CD4-positive, alpha-beta T cell treated with Interleukin-4 for 4 hours (primary cell): ENCODE measurements at places on chromosomes 2 and 18.

DNA sequence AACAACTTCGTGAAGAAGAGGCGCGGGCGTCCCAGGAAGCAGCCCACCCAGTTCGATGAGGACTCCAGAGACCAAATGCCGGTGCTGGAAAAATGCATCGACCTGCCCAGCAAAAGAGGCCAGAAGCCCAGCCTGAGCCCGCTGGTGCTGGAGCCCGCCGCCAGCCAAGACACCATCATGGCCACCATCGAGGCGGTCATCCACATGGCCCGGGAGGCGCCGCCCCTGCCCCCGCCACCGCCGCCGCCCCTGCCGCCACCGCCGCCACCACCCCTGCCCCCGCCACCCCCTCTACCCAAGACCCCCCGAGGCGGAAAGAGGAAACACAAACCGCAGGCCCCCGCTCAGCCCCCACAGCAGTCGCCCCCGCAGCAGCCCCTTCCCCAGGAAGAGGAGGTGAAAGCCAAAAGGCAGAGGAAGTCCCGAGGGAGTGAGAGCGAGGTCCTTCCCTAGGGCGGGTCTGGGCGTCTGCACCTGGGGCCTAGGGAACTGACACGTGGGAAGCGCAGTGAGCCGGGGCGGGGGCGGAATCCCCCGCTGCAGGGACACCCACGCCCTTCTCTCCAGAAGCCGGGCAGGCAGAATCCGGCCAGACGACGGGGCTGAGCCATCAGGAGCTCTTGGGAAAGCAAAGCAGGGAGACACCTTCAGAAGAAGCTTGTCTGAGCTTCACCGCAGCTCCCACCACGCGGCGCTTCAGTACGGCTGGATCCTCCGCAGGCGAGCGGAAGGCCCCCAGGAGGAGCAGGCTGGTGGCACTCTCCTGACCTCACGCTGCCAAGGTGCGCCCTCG, 382.8 kb downstream of the SETBP1 start:
- DNase-seq = no peak

DNA sequence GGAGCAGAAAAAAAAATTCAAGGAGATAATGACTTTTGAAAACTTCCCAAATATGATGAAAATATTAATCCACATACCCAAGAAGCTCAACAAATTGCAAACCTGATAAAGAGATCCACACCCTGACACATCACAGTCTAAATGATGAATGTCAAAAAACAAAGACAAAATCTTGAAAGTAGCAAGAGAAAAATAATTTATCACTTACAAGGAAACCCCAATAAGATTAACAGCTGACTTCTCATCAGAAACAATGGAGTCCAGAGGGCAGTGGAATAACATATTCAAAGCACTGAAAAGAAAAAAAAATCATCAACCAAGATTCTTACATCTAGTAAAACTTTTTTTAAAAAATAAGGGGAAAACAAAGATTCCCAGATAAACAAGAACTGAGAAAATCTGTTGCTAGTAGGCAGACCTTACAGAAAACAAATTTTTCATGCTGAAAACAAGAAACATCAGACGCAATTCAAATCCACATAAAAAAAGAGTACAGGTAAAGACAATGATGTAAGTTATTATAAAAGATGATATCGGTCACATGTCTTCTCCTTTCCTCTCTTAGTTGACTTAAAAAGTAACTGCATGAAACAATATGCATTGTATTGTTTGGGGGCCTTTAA, 21.3 kb downstream of the SLC66A2 start:
- no peak for DNase-seq

- DNase-seq = no peak
These were observed 193.1 kb upstream of the XIRP2 start for GRCh38 chr2:166695154-166695553.

DNA sequence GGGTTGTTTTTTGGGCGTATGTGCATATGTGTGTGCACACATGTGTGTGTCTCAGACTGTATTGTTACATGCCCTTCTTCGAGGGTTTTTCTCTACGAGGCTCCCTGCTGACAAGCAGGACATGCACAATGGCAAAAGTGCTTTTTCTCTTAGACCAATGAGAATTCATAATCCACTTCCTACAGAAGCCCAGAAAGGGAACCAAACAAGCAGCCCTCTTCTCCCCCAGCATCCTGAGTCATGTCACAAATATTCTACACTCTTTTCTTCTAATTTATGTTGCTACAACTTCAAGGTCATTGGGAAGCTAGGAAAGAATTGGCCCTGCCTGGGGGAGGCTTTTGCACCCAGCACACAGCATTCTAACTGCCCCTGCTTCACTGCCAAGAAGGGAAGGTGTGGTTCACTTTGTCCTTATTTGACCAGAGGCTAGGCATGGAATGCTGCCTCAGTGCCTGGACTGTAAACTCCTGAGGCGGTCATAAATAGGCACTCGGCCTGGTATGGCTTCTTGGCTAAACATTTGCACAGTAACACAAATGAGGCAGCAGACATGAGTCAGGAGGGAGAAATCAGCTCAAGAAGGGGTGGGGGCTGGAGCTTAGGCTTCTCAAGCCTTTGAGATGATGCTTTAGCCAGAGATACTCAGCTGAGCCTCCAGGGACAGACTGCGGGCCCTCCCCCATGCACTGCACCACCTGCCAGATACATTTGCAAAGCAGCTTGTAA, 92.7 kb upstream of the KLF7 start:
- no peak for DNase-seq

- DNase-seq = no peak
These were observed 391.3 kb downstream of the CMPK2 start for GRCh38 chr2:6474161-6475140.

DNA sequence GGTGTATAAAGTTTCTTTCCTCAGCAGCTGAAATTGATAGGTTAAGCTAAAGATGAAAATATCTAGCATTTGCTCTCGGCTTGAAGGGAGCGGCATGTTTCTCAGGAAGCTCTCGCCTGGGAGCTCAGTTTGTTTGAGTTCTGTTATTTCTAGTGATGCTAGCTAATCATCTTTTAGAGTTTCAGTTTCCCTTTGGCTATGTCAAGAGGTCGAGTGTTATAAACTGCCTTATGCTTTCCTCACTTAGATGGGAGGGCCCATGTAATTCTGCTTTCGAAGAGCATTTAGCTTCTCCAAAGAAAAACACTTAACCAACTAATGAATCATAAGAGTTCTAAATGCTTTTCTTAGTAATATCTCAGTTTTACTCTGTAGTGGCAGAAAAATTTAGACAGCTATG, 33.6 kb downstream of the PLCL1 start:
- peak; percentile 69 for DNase-seq

DNA sequence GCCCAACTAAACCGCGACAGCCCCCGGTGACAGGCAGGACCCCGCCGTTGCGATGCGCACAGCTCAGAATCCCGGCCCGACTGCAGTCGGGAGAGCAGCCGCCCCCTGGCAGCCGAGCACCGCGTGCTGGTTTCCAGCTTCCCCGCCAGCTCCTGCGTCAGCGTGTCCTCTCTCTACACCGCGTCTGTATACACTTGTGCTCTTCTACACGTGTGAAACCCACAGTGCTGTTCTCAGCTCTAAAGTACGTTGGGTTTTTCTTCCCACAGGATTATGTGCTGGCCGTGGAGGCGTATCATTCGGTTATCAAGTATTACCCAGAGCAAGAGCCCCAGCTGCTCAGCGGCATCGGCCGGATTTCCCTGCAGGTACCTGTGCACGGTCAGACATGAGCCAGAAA, 54.0 kb downstream of the ADI1 start:
- no peak for DNase-seq

GRCh38 chr18:38695559-38696280, 1130.1 kb upstream of the CELF4 start:
- no peak for DNase-seq

GRCh38 chr2:136281281-136282114, 163.5 kb upstream of the CXCR4 start:
- peak; percentile 83 for DNase-seq
